ENCODE measurements at places on chromosomes 7 and 10.

- DNase-seq, result peak; percentile 40
Measured at GRCh38 chr10:124354411-124355382, 64.0 kb downstream of the OAT start.

GRCh38 chr10:93657757-93658156, 44.6 kb downstream of the FRA10AC1 start:
- no peak for DNase-seq

DNA sequence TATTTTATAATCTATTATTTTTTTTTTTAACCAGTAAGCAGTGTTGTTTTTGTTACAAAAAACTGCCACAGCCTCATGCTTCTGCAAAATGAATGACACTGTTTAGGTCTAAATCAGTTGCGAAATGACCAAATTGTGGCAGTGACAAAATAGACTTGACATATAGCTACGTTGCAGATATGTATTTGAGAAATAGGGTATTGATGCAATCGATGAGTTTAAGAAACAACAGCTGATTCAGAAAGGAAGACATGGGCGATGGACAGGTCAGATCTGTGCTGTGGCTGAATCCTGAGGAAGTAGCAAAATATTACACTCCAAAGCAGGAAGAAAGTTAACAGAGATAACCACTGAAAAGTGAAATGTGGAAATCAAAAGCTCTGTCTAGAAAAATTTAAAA, 89.0 kb upstream of the STEAP4 start:
- no peak for DNase-seq

DNA sequence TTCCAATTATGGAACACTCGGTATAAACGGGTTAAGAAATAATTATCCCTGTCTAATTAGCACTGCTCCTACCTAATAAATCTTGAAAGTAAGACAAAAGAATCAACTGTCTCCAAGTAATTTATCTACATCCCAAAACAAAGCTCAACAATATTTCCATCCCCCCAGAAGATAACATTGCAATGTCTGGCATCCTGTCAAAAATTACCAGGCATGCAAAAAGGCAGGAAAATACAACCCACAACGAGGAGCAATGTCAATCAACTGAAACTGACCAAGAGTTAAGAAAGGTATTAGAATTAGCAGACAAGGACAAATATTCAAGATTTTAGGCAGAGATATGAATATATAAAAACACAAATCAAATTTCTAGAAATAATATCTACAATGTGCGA, 84.5 kb upstream of the SVIL start:
- no peak for DNase-seq

GRCh38 chr7:14047709-14048399, 58.4 kb upstream of the ETV1 start:
- peak; percentile 12 for DNase-seq

- no peak for DNase-seq
Measured at GRCh38 chr7:37531225-37531624, 82.6 kb upstream of the ELMO1 start.

- no peak for DNase-seq
Measured at GRCh38 chr10:49633327-49634068, 19.7 kb downstream of the CHAT start.

GRCh38 chr10:110361800-110362456, 57.2 kb upstream of the SMNDC1 start:
- DNase-seq, result peak; percentile 50

DNA sequence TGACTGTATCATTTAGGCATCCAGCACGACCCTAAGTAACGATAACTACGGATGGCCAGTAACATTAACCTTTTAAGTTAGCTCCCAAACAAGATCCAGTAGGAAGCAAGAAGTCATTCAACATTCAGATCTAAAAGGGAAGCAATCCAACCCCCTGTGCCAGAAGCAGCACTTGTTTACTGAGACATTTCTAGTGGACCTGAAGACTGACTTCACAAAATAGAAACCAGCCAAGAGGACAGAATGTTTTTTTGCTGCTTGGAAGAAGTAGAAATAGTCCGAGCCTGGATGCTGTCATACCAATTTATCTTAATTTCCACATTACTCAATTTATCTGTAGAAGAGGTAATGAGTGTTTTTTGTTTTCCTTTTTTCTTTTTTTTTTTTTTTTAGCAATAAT, 88.0 kb upstream of the CTTNBP2 start:
- DNase-seq, result no peak

- DNase-seq, result peak; percentile 56
Measured at GRCh38 chr7:149624006-149624405, 126.4 kb upstream of the ZNF746 start.
